ENCODE measurements at places on chromosomes 3 and 15.

DNA sequence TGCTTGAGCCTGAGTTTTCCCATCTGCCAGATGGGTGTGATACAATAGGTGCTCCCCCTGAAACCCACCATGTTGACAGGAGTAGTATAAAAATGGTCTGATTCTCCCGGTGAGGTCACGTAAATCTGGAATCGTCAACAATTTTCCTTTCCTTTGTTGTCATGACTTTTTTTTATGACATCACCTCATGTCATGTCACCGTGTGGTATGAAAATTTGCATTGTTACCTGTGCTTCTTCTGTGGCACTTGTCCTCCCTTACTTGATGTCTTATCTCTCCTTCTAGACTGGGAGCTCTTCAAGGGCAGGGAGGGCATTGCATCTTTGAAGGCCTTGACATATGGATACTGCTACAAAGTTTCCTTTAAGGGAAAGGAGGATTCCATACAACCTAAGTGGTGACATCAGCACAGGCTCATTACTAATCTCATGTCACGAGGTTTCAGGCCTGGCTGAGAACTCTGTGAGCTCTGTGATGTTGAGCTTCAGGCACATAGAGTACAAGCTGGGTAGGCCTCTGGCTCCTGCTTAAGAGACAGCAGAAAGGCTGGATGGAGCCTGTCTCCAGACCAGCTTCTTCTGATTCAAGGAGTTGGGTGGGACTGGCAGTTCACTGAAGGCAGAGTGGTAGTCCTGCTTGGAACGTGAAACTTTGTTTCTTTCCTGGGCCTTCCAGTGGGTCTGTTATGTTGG lies 66.3 kb downstream of the LPP start:
- DNase-seq: no peak

- no peak for DNase-seq
These were observed 4.5 kb downstream of the MESP2 start for GRCh38 chr15:89780601-89781000.

- no peak for DNase-seq
These were observed 92.3 kb upstream of the LRIG1 start for GRCh38 chr3:66592927-66593625.

- DNase-seq: no peak
These were observed 461.1 kb upstream of the TBL1XR1 start for GRCh38 chr3:177658354-177658753.

DNA sequence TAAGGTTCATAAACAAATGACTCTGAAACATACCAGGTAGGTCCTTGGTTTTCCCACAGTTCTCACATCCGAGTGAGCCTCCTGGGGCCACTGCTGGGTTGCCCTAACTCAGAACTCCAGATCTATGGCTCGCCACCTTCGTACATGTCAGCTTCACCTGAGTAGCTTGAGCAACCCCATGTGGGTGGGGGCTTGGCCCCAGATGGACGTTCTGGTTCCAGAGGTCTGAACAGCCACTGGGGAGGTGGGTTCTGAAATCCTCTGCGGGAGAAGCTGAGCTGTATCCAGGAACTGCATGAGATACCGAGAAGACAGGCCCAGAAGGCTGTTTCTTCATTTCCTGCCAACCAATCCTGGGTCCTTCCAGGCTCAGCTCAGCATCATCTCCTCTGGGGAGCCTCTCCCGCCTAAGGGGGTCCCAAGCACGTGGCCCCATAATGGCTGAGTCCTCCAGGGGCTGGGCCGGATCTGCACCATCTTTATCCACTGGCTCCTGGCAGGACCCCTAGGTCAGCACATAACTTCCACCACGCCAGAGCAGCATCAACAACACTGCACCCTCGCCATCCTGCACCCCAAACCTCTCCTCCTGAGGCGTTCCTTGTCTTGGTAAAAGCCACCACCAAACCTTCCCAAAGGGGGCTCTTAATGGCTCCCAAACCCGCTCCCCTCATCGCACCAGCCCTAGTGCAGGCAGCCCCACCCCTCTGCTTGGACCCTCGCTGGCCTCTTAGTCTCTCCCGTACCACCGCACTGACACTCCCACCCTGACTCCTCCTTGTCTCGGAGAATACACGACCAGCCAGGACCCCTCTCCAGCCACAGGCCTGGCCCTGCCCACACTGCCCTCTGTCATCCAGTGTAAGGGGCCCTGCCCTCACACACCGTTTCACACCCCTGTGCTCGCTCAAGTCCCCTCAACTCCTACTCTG lies 39.8 kb downstream of the PCSK6 start:
- DNase-seq: no peak

DNA sequence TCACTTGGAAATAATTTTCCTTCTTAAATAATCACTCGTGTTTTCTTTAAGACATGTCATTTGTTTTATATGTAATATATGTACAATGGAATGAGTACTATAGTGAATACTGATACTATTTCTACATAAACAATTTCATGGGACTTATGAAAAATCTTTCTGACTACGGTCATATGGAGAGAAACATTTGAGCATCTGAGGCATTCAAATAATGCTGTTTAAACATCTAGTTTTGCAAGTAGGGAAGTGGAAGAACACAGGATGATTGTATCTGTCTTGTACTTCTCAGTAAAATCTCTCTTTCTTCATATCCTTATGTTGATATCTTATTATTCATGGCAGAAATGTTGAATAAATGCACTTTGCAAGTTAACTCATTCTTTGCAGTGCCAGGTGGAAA lies 599.5 kb upstream of the KCNMB2 start:
- no peak for DNase-seq

GRCh38 chr3:194756791-194757325 lies 71.2 kb downstream of the FAM43A start:
- no peak for DNase-seq

- no peak for DNase-seq
These were observed 5.1 kb upstream of the TM4SF1 start for GRCh38 chr3:149382518-149382917.

DNA sequence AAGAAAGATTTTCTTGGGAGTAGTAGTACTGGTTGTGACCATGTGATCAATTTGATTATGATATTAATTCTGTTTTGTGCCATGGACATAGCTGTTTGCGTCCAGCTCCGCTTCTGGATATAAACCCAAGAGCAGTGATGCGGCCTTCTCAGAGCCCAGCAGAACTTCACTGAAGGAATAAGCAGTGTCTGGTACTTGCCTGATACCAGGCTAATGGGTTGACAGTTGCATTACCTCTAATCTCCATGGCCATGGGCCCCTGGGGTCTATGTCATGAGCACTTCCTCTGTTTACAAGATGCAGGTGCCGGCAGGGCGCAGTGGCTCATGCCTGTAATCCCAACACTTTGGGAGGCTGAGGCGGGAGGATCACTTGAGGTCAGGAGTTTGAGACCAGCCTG lies 36.3 kb upstream of the RAB6B start:
- DNase-seq: no peak

- no peak for DNase-seq
These were observed 5.2 kb upstream of the MANF start for GRCh38 chr3:51379746-51380455.

DNA sequence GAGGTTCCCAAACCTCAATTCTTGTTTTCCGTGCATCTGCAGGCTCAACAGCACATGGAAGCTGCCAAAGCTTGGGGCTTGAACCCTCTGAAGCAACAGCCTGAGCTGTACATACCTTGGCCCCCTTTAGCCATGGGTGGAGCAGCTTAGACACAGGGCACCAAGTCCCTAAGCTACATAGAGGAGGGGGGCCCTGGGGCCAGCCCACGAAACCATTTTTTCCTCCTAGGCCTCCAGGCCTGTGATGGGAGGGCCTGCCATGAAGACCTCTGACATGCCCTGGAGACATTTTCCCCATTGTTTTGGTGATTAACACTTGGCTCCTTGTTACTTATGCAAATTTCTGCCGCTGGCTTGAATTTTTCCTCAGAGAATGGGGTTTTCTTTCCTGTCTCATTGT lies 24.6 kb downstream of the SRP14 start:
- no peak for DNase-seq

DNA sequence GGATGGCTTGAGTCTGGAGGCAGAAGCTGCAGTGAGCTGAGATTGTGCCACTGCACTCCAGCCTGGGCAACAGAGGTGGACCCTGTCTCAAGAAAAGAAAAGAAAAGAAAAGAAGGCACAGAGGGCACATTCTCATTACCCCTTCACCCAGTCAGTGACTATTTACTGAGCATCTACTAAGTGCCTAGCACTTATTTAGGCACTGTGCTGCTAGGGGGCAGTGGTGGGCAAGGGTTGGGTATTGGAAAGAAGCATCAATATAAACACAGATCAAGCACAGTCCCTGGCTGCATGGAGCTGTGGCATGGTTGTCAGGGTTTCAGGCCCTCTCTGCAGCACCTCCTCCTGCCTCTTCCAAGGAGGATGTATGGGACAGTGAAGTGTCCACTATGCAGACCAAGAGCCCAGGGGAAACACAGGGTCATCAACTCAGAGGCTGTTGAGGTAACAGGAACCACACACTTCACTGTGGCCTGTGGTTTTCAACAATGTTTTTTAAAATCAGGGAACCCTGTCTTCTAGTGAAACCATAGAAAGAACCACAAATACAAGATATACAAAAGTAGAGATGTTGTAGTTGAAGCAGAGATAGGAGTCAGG lies 138.5 kb downstream of the RAB11A start:
- DNase-seq: no peak

DNA sequence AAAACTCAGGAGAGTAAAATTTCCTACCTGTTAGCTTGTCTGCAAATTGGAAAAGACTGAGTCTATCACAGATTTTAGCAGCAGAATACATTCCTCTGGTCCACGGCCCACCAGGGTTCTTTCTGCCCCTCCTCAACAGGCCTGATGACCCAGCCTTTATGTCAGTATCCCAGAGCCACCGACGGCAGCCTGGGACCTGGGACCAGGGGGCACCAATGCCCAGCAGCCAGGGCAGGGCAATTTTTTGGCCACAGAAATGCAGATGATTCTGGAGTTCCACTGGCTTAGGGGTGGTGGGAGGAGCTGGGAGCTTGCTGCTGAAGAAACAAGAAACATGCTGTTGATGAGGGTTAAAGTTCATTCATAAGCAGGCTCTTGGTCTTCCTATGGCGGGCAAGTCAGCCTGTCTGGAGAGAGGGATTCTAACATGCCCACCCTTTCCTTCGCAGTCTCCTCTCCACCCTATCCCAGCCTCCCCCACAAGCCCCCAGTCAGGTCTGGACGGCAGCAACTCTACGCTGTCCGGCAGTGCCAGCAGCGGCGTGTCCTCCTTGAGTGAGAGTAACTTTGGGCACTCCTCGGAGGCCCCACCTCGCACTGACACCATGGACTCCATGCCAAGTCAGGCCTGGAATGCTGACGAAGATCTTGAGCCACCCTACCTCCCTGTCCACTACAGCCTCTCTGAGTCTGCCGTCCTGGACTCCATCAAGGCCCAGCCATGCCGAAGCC lies 4.3 kb upstream of the MANF start:
- no peak for DNase-seq

DNA sequence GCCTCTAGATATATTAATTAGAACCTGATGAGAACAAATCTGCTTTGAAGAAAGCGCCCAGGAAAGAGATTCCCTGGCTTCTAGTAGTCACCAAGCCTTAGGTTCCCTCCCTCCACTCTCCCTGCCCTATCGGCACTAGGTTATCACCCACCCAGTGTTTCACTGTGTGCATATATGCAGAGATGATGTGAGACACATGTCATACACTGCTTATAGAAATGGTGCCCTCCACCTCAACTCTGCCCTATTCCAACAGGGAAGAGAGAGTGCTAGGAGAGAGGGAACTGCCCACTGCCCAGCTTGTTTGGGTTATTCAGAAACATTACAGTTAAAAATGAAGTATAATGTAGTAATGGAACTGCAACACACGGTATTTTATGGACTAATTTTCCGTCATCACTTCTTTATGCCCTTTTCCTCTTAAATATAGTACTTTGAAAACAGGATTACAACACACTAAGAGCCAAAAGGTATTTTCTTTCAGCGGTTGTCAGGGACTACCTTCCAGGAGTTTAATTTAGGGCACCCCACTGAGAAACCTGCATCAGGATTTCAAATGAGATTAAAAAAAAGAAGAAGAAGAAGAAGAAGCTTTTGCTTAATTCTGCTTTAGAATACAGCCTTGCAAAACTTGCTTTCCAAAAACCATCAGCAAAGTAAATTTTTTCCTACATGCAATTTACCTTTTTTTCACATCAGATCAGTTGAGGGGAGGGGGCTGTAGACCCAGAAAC lies 55.3 kb downstream of the MEIS2 start:
- no peak for DNase-seq

GRCh38 chr3:175273573-175273972 lies 414.4 kb downstream of the NAALADL2 start:
- no peak for DNase-seq

GRCh38 chr3:20280257-20280656 lies 94.3 kb upstream of the SGO1 start:
- DNase-seq: no peak

Measured in DMS 273 treated with DMSO at 0.1 percent for 48 hours (cell line).